Activated naive CD4-positive, alpha-beta T cell (primary cell): ENCODE measurements at places on chromosomes 5 and 9.

GRCh38 chr5:135040333-135041144 is 6.5 kb upstream of the PITX1 start:
- no peak for DNase-seq

DNA sequence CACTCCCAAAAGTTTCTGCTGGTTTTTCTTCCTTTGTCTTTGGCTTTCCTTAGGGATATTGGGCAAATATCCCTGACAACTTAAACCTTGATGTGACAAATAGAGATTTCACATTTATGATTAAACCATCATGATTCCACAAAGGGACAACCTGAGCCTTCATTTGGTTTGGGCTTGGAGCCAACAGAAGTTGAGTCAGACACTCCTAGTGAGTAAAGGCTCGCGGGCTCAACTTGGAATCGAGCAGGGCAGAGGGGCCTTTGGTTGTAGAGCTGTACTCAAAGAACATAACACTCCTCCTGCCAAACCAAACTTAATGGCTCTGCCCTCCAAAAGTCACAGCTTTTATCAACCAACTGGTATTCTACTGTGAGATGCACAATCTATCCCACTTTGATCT is 290.2 kb upstream of the MAP3K1 start:
- no peak for DNase-seq

DNA sequence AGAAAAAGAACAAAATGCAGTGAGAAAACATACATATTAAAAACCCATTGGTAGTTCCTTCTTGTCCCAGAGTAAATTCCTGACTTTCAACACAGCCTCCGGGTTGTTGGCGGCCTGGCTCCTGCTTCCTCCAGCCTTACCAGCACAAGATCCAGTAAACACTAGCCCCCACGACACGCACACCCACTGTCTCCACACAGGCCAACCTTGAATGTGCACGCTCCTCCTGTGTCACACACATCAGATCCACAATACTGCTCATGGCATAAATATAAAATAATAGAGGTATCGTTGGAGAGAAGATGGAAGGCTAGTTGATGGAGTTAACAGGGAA is 2.5 kb upstream of the SLC31A2 start:
- no peak for DNase-seq

- DNase-seq = no peak
Observed at GRCh38 chr9:127983847-127984289, 3.1 kb upstream of the EEIG1 start.

DNA sequence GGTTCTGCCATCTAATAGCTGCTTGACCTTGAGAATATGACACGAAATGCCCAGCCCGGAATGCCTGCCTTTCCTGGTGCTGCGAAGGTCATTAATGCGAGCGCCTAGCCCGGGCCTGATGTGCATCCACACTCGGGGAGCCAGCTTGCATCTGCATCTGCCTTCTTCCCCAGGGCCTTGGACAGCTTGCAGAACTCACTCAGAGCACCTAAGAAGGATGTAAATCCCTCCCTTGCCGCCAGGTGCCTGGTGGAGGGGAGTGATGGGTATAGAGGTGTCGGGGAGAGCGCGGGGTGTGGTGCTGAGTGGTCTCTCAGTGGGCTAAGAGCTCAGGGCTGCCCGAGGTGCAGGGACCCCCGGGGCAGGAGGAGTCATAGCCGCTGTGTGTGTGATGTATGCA is 127.2 kb downstream of the MRPL36 start:
- DNase-seq = no peak

- no peak for DNase-seq
Observed at GRCh38 chr5:1824109-1824821, 23.1 kb downstream of the NDUFS6 start.

DNA sequence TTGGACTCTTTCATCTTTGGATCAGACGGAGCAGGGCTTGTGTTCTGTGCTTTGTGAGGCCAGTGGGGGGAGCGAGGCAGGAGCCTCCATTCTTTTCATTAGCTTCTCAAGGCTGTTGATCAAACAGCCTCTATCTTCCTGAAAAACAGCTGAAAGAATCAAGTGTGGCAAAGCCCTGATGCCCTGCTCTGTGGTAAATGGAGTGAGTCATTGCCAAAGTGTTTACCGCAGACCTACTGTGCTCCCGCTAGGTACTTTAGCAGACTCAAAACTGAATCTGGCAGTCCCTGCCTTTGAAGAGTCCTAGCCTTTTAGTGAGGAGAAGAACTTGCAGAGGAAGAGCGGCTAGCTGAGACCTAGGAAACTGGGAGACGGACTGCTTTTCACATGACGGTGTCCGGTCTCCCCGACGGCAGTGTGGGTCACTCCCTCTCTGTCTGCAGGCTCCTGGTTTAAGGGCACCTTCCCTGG is 3.3 kb downstream of the ANKRD33B start:
- no peak for DNase-seq

DNA sequence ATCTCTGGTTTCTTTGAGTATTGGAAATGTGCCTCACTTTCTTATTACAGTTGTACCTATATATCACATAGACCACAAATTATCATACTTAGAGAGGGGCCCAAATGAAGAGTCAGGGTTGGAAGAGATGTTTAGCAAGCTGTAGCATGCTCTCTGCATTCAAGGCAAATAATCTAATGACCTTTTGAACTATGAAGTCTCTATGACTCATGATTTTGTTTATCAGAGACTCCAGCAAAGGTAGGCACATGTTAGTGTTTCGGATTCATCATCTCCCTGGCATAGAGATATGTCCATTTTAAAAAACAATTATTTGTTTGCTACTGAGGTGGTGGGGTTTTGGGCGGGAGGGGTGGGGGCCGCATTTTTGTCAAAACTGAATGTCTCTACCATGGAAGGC is 2000.1 kb downstream of the EFNA5 start:
- no peak for DNase-seq

DNA sequence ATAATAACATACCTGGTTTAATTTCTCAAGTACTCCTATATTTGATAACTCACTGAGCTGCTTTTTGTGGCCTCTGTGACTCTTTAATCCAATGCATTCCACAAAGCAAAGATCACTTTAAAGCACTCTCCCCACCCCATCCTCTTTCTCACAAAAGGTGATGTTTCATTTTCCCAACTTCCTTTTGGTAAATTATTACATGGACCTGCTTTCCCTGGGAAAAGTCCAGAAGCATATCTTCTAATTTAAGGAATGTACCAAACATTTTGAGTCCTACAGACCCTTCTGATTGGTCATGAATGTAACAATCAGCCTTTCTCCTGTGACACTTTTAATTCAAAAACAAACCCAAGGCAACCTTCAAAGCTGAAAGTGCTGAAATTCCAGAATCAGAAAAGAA is 71.1 kb downstream of the MLLT3 start:
- no peak for DNase-seq

DNA sequence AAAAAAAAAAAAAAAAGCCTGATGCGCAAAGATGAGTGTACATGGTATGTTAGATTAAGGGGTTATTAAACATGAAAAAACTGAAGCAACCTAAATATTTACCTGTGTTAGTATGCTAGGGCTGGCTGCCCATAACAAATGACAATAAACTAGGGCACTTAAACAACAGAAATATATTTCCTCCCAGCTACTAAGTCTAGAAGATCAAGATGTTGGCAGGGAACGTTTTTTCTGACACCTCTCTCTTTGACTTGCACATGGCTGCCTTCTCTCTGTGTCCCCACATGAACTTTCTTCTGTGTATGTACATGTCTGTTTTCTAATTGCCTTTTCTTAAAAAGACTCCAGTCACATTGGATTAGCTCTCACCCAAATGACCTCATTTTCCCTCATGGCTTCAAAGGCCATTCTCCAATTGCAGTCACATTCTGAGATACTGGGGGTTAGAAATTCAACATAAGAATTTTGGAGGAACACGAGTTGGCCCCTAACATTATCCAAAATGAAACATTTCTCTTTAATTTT is 694.5 kb downstream of the CDH9 start:
- DNase-seq = no peak

DNA sequence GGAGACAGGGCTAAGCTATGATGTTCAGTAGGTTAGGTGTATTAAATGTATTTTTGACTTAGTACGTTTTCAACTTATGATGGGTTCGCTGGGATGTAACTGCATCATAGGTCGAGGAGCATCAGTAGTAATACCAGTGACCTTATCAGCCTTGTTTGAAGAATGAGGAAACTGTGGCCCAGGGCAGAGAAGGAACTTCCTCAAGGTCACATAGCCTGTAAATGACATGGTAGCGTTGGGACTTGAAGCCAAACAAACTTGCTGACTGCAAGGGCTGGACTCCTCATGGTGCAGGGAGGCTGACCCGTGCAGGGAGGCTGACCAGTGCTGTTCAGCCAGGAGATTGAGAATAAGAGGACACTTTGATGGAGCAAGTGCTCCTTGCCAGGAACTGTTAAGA is 21.3 kb upstream of the PTPN3 start:
- no peak for DNase-seq

DNA sequence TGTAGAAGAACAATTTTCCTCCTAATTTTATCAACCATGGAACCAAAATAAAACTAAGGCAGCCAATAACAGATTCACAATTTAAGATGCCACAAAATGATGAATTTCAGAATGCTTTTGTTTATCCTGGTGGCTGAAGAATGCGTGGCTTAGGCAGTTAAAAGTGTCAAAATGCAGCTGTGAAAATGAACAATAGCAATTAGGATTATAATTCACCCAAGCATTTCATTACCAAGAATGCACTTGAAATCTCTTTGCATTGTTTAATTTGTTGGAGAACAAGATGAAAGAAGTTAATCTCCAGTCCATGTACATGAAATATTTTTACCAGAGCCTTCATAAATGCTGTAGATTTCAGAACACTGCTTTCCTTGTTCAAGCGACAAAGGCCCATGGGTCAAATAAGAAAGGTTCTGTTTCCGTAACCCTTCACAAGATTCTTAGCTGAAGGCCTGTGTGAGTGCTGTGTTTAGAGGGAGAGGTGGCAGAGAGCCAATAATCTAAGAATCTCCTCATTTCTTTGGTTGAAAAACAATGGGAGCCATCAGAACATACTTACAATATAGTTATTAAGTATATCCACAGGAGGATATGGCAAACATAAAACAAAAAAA is 39.3 kb downstream of the CLINT1 start:
- DNase-seq = no peak

DNA sequence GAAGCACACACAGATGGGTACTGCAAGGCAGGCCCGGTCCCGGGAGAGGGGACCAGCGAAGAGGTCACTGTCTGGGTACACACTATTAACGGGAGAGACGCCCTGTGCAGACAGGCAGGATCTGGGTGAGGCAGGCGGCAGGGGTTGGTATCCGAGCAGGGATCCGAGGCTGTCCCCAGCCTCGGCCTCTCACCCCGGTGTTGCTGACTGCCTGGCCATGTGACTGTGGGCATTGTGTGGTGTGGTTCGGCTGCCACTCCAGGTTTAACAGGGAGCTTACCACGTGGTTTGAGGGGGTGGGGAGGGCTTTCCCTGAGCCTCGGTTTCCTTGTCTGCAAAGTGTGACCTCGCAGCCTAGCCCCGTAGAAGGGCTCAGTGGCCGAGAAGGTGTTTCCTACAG is 11.1 kb upstream of the RALGDS start:
- DNase-seq = no peak

DNA sequence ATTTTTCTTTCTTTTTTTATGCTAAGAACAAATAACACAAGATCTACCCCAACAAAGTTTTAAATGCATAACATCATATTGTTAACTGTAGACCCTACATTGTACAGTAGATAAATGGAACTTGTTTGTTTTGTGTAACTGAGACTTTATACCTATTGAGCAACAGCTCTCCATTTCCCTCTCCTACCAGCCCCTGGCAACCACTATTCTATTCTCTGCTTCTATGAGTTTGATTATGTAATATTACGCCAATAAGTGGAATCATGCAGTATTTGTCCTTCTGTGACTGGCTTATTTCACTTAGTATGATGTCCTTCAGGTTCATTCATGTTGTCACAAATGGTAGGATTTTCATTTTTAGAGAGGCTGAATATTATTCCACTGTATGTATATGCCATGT is 308.2 kb upstream of the PRR16 start:
- DNase-seq = no peak

- no peak for DNase-seq
Observed at GRCh38 chr5:131536211-131536826, 98.7 kb downstream of the RAPGEF6 start.

GRCh38 chr9:75881761-75882160 is 8.7 kb upstream of the PCSK5 start:
- no peak for DNase-seq

DNA sequence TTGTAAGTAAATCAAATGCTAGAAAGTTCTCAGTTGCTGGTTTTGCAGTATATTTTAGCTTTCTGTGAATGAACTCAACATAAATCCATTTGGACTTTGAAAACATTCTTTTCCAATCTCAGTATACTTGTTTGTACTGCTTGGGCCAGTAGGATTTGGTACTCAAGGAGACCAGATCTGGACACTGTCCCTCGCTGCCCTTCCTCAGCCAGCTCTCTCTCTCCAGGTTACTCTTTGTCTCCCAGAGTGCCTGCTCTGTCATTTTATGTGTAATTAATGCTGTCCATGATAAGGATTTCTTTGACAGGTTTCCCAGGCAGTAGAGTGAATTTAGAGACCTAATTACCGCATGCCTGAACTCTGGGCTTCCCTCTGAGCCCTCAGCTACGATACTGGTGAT is 344.6 kb upstream of the SGCD start:
- no peak for DNase-seq

DNA sequence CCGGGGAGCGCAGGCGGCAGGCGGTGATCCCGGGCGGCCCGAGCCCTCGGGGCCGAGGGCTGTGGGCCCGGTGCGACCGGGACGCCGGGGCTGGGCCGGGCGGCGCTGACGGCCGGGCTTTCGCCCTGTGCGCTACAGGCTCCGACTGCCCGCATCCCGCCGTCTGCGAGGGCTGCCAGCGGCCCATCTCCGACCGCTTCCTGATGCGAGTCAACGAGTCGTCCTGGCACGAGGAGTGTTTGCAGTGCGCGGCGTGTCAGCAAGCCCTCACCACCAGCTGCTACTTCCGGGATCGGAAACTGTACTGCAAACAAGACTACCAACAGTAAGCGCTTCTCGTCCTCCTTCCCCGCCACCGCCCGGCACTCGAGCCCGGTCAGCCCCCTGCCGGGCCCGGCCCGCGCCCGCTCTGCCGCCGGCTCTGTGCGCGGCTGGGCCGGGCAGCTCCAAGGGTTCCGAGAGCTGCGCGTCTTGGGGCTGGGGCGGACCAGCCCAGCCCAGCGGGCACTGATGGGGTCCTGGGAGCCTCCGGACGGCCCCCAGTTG is 1.6 kb downstream of the LMX1B start:
- DNase-seq = no peak

- no peak for DNase-seq
Observed at GRCh38 chr9:90684106-90684505, 41.5 kb upstream of the DIRAS2 start.

- no peak for DNase-seq
Observed at GRCh38 chr5:31251032-31251431, 57.5 kb downstream of the CDH6 start.

DNA sequence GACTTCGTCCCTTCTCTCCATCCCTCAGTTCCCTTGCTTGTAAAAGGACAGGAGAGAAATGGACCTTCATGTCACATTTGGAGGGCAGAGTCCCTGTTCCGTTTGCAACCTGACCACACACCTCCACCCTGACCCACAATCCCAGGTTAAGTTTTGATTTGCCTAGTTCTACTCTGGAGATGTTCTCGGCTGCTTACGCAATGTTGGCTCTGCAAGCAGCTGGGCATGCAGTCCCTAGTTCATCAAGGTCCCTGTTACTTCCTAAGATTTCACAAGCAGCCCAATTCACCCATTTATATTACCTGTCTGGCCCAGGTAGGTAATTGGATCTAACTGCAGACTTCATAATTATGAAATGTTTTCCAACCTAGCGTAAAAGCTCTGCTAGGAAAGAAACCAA is 28.8 kb downstream of the SLIT3 start:
- no peak for DNase-seq

GRCh38 chr5:60806591-60807243 is 37.4 kb downstream of the ELOVL7 start:
- no peak for DNase-seq
